ENCODE measurements at places on chromosomes 1 and 21. TPM values are rescaled to one million over a fixed set of nuclear protein-coding genes. Genes with fewer than 3 reads are reported as not detected.

PSMA5 gene
- 52.4 TPM for total RNA-seq

SVBP gene
- 5.9 TPM for total RNA-seq

SEC22B gene
- 49.9 TPM for total RNA-seq

PLXNA2 gene
- 18.3 TPM for total RNA-seq

AQP10 gene
- 0.13 TPM for total RNA-seq

SHCBP1L gene
- 0.13 TPM for total RNA-seq

OR14K1 gene
- not detected for total RNA-seq

RGS16 gene
- 3.1 TPM for total RNA-seq

PDZK1IP1 gene
- 0.26 TPM for total RNA-seq

CHD5 gene
- 0.13 TPM for total RNA-seq

VAV3 gene
- 0.69 TPM for total RNA-seq

VCAM1 gene
- 20.7 TPM for total RNA-seq

PPFIA4 gene
- total RNA-seq: 32.2 TPM

ANKRD45 gene
- total RNA-seq: not detected

PRR9 gene
- total RNA-seq: 0.23 TPM

OR2T5 gene
- not detected for total RNA-seq

RWDD3 gene
- 12.6 TPM for total RNA-seq

S100A7 gene
- total RNA-seq: not detected

TFF2 gene
- total RNA-seq: not detected

CD1E gene
- not detected for total RNA-seq

OPTC gene
- total RNA-seq: not detected

LYPD8 gene
- total RNA-seq: not detected

ARHGAP30 gene
- not detected for total RNA-seq

SH3BGR gene
- total RNA-seq: 5.3 TPM

HES4 gene
- 2.6 TPM for total RNA-seq

TCHH gene
- 0.03 TPM for total RNA-seq

FCRLB gene
- 1.6 TPM for total RNA-seq

CRP gene
- not detected for total RNA-seq

TPTE gene
- total RNA-seq: not detected

TBX19 gene
- total RNA-seq: 1.2 TPM

Data from smooth muscle cell of the pulmonary artery (primary cell).